ENCODE measurements at places on chromosomes 2 and 18. TPM values are rescaled to one million over a fixed set of nuclear protein-coding genes. Genes with fewer than 3 reads are reported as not detected.

DNA sequence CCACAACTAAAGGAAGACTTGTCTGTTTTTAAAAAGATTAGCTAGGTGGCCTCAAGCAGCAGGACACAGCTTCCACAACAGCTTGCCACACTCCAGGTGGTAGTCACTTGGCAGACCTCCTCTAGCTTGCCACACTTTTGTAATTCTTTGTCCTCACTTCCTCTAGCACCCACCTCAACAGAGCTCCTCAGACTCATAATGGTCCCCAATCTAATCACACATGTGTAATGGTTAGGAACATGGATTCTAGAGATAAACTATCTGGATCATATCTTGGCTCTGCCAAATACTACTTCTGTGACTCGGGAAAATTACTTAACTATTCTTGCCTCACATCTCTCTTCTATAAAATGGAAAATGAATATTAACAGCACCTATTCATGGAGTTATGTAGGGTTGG lies 3.5 kb downstream of the SNRNP200 start:
- H3K27me3 ChIP-seq: no peaks in the 10 kb centered on the region
- peaks cover 20% of the 10 kb centered on the region for H3K36me3 ChIP-seq
- peak overlapping the region; percentile 61 for H3K27ac ChIP-seq
- H3K4me3 ChIP-seq: peak overlapping the region; percentile 63
- peaks cover 51% of the 10 kb centered on the region for H3K4me1 ChIP-seq

DNA sequence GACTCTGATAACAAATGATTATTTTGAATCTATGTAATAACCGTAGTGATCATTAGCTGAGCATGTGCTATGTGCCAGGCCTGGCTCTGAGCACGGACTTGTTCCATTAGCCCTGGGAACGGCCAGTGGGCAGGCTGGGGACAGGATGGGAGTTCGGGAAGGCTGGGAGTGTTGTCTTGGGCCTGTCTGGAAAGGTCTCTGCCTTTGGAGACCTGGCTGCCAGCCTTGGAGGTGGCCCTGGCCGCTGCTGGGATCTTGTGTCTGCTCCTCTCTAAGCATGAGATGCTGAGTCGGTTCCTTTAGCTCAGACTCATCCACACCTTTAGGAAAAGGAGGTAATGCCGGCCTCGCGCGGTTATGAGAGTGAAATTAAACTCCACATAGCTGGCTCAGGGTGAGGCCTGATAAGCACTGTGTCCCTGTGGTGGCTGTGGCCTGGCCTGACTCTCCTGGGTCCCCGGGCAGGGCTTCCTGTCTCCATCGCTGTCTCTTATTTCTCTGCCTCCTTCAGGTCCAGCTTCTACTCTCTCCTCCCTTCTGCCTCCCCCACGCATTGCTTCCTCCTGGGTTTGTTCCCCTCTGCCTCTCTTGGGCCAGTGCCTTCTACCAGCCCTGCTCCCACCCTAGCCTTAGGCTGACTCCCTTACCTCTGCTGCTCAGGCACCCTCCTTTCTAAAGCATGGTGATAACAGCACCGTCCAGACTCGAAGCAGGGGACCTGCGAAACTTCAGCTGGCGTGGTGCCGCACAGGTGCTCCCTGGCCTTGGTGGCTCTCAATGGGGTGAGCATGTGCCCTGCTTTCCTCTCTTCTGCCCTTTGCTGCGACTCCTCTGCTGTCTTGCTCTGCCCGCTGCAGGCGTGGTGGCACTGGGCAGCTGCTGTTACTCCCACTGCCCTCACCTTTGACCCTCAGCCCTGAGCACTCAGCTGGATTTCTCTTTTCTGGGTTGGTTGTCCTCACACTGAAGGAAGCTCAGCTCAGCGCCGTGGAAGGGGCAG lies 41.8 kb downstream of the NCK2 start:
- no peaks in the 10 kb centered on the region for H3K27me3 ChIP-seq
- peaks cover 69% of the 10 kb centered on the region for H3K4me1 ChIP-seq
- H3K4me3 ChIP-seq: peak overlapping the region; percentile 95
- DNase-seq: no peak

Gene FOXD4L1
- 0.10 TPM for total RNA-seq

Gene CEP192
- 30.4 TPM for total RNA-seq

DNA sequence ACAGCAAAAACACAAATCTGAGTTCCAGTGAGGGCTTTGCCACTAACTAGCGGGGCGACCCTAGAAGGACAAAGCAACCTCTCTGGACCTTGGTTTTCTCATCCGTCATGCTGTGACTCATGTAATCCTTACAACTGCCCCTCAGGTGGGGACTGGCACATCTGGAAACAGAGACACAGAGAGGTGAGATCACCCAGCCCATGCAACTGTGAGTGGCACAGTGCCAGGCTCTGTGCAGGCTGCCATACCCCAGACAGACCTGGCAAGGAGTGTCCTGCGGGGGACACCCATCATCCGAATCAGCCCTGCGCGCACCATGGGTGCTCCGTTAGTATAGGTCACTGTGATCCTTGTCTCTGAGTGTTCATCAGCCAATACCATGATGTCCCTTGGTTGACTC lies 198.3 kb downstream of the SMAD7 start:
- no peaks in the 10 kb centered on the region for H3K4me1 ChIP-seq
- no peak overlapping the region for H3K4me3 ChIP-seq
- H3K27ac ChIP-seq: no peak overlapping the region
- DNase-seq: no peak
- no peaks in the 10 kb centered on the region for H3K27me3 ChIP-seq

GRCh38 chr2:185456517-185456916 lies 282.1 kb upstream of the FSIP2 start:
- H3K4me3 ChIP-seq: no peak overlapping the region
- no peaks in the 10 kb centered on the region for H3K4me1 ChIP-seq
- no peak for DNase-seq
- H3K27ac ChIP-seq: no peak overlapping the region
- H3K27me3 ChIP-seq: no peaks in the 10 kb centered on the region
- H3K36me3 ChIP-seq: no peaks in the 10 kb centered on the region

GRCh38 chr2:25063876-25064660 lies 22.2 kb downstream of the EFR3B start:
- peaks cover 3% of the 10 kb centered on the region for H3K36me3 ChIP-seq
- H3K27ac ChIP-seq: peak overlapping the region; percentile 6
- no peaks in the 10 kb centered on the region for H3K27me3 ChIP-seq
- no peaks in the 10 kb centered on the region for H3K4me1 ChIP-seq

Gene SPDYA
- 11.2 TPM for total RNA-seq

DNA sequence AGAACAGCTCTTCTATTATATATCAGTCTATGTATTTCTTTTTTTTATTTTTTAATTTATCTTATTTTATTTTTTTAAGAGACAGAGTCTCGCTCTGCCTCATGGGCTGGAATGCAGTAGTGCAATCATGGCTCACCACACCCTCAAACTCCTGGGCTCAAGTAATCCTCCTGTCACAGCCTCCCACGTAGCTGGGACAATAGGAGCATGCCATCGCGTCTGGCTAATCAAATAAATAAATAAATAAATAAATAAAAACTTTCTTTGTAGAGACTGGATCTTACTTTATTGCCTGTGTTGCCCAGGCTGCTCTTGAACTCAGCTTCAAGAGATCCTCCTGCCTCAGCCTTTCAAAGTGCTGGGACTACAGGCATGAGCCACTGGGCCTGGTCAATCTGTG lies 117.0 kb downstream of the RBMS1 start:
- H3K27me3 ChIP-seq: no peaks in the 10 kb centered on the region
- peaks cover 3% of the 10 kb centered on the region for H3K36me3 ChIP-seq
- H3K27ac ChIP-seq: peak overlapping the region; percentile 57
- DNase-seq: no peak

- DNase-seq: no peak
- H3K4me3 ChIP-seq: no peak overlapping the region
- no peak overlapping the region for H3K27ac ChIP-seq
- peaks cover 4% of the 10 kb centered on the region for H3K36me3 ChIP-seq
Observed at GRCh38 chr2:72103690-72104089, 44.0 kb downstream of the CYP26B1 start.

DNA sequence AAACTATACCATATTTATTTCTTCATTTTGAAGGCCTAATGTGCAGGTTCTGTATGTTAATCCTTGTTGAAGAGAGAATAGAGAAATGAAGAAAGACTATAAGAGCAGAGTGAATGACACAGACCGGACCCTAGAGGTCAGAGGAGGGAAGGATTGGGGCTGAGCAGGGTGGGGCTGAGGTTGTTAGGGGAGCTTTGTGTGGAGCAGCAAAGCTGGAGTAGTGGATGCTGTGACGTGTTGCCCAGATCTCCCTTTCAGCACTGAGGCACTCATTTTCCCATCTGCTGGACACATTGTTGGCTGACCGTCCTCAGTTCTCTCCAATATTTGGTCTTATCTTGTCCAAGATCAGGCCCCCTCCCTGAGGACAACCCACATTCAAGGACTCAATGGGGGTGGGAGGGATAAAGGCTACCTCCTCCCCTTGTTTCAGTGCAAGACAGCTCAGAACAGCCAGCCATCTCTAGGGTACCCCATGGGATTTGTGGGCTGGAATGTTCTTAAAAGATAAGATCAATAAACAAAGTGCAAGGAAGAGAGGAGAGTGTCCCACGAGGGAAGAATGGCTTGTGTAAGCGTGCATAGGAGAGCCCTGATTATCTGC lies 143.6 kb downstream of the TDRD15 start:
- no peaks in the 10 kb centered on the region for H3K4me1 ChIP-seq
- no peak for DNase-seq
- H3K4me3 ChIP-seq: no peak overlapping the region
- H3K27me3 ChIP-seq: no peaks in the 10 kb centered on the region

DNA sequence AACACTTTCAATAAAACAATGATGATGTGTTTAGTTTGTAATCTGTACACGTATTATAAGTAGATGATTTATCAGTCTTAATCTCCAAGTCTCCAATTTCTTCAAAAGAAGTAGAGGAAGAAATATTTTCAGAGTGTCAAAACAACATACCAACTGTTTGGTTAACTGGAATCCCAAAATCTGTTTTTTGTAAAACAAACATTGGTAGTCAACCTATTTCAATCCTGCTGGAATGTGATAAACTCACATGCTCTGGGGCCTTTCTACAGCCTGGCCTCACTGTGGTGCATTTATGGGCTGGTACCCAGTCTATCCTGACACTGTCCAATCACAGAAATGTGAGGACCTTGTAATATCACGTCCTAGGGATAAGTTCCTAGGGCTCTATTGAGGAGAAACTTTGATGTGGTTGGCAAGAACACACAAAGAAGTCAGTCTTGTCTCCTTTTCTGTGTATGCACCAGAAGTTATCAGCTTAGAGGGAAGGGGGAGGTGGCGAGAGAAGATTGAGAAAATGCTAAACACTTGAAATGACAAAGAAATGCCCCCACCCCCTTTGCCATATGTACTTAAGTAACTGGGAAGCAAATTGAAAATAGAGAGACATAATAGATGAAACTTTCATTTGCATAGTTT lies 47.2 kb downstream of the PRKRA start:
- H3K27ac ChIP-seq: no peak overlapping the region
- no peak for DNase-seq
- H3K36me3 ChIP-seq: no peaks in the 10 kb centered on the region
- peaks cover 18% of the 10 kb centered on the region for H3K27me3 ChIP-seq

DNA sequence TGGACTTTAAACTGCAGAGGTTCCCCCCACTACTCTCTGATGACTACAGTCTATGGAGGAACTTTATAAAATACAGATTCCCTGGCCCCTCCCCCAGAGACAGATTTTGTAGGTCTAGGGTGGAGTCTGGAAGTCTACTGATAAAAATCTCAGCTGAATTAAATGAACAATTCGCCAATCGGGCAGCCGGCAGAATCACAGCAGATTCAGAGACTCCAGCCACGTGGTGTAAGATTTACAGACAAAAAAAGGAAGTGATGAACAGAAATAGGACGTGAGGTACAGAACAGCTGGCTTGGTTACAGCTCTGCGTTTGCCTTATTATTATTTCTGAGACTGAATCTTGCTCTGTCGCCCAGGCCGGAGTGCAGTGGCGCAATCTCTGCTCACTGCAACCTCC lies 21.4 kb upstream of the MTA3 start:
- DNase-seq: no peak
- no peak overlapping the region for H3K27ac ChIP-seq
- H3K27me3 ChIP-seq: peaks cover 13% of the 10 kb centered on the region
- no peaks in the 10 kb centered on the region for H3K36me3 ChIP-seq
- H3K4me3 ChIP-seq: no peak overlapping the region
- peaks cover 4% of the 10 kb centered on the region for H3K4me1 ChIP-seq

Gene ALK
- not detected for total RNA-seq

Gene ARHGAP15
- total RNA-seq: 277 TPM

GRCh38 chr2:39281391-39281790 lies 37.6 kb upstream of the CDKL4 start:
- no peak for DNase-seq
- H3K4me3 ChIP-seq: no peak overlapping the region
- H3K27ac ChIP-seq: no peak overlapping the region
- H3K27me3 ChIP-seq: no peaks in the 10 kb centered on the region
- peaks cover 2% of the 10 kb centered on the region for H3K4me1 ChIP-seq
- peaks cover 6% of the 10 kb centered on the region for H3K36me3 ChIP-seq

Gene CNDP1
- 0.20 TPM for total RNA-seq

Gene ABCG8
- total RNA-seq: not detected

DNA sequence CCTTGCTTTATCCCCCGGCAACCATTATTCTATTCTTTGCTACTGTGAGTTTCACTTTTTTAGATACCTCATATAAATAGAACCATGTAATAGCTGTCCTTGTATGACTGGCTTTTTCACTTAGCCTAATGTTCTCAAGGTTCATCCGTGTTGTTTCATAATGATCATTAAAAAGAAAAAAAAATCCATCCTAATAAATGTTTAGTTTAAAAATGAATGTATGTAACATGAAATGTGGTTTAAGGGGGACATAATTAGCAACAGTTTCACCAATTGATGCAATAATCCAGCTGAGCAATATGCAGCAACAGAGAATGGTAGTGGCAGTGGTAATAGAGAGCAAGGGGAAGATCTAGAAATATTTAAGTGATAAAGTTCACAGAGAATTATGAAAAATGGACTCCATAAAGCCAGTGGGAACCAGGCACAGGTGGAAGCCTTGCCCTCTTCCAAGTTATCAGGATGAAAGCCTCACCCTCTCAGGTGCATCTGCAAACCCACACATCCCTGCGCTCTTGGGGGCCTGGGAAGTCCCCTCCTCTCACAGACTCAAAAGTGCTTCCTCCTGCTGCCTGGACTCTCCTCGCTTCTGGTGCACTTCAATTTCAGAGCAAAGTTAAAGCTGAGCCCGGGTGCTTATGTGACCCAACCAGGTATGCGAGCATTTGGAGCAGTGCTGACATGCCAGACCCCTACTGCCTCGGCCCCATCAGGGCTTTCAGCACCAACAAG lies 1403.3 kb upstream of the SLC39A10 start:
- no peak overlapping the region for H3K4me3 ChIP-seq
- no peaks in the 10 kb centered on the region for H3K27me3 ChIP-seq
- H3K4me1 ChIP-seq: no peaks in the 10 kb centered on the region

DNA sequence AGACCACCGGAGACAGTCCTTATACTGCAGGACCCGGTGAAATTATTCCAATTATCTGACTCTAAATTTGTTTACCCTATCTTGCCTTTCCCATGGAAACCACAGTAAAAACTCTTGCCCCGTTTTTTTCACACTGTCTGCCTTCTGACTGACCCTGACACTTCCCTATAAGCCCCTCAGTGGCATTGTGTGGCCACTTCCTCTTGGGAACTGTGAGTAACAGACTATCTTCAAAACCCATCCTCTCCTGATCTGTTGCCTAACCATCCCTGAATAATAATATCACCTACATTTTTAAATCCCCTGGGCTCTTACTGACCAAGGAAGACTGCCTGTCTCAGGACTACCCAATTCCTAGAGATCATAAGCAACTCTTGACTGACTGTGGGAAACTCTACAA lies 42.6 kb upstream of the RNF152 start:
- no peak overlapping the region for H3K4me3 ChIP-seq
- no peaks in the 10 kb centered on the region for H3K4me1 ChIP-seq
- H3K27me3 ChIP-seq: peaks cover 31% of the 10 kb centered on the region
- no peak for DNase-seq
- H3K36me3 ChIP-seq: no peaks in the 10 kb centered on the region
- no peak overlapping the region for H3K27ac ChIP-seq

Gene ACTG2
- total RNA-seq: not detected

Gene CFAP53
- total RNA-seq: 0.70 TPM
